Left lobe of liver (tissue), 2 donors: ENCODE measurements at places on chromosomes 16 and 17. TPM values are rescaled to one million over a fixed set of nuclear protein-coding genes. Genes with fewer than 3 reads are reported as not detected.

Gene PLXDC1
- 0.50 TPM for total RNA-seq

- no peak for DNase-seq
Observed at GRCh38 chr16:35319536-35320192, 1860.3 kb downstream of the TP53TG3F start.

GRCh38 chr17:44840936-44841335, 6.7 kb upstream of the HIGD1B start:
- DNase-seq, result no peak

DNA sequence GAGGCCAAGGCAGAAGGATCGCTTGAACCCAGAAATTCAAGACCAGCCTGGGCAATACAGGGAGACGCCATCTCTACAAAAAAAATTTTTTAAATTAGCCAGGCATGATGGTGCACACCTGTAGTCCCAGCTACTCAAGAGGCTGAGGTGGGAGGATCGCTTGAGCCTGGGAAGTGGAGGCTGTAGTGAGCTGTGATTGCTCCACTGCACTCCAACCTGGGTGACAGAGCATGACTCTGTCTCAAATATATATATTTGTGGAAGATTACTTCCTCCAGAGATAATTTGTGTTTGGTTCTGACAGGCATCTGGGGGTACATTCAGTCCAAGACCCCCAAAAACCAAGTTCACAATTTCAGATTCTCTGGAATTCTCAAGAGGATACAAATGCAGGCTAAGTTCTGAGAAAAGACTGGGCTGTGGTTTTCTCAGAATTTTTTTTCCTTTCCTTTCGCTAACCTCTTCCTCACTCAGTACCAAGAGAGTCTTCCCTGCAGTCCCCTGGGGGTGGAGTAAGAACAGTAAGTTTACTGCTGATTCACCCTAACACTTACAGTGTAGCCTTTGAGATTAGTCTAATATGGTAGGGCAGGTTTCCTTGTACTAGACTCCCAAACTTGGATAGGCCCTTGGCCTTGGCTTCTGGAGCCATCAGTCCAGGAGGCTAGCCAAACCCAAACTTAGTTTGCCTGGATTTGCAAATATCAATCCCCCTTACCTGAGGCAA, 15.1 kb downstream of the GSDMB start:
- no peak for DNase-seq
